NAMALWA (cell line): ENCODE measurements at places on chromosomes 5 and 9.

GRCh38 chr5:50794812-50795211, 128.4 kb downstream of the PARP8 start:
- DNase-seq: no peak

GRCh38 chr9:134564431-134565170, 77.0 kb upstream of the COL5A1 start:
- no peak for DNase-seq

DNA sequence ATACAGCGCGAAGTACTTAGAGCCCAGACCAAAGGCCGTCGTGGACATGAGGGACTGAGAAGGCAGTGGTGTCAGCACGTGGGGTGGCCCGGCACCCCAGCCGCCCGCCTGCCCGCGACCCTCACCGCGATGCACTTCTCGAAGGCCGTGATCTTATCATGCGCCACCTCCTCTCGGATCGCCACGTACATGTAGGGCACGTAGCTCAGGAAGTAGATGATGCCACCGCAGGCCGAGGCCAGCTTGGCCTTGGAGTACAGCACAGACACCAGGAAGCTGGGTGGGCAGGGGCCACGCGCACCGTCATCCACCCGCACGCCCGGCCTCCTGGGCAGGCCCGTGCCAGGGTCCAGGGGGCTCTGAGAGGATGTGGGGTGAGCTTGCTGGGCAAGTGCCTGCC, 11.0 kb downstream of the ABCA2 start:
- no peak for DNase-seq

DNA sequence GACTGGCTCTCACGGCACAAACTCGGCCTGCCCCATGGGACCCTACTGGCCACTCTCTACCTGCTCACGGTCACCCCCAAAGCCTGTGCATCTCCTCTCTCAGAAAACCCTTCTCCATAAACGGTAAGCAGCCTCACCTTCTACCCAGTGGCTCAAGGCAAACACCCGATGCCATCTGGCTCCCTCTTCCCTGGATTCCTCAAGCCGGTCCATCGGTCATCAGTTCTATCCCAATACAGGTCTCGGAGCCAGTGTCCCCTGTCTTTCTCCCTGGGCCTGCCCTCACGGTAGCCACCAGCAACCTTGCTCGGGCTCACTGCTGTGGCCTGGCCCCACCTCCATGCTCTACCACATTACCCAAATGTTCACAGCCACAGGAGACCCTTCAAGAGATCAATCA, 134.1 kb downstream of the ROR2 start:
- no peak for DNase-seq

DNA sequence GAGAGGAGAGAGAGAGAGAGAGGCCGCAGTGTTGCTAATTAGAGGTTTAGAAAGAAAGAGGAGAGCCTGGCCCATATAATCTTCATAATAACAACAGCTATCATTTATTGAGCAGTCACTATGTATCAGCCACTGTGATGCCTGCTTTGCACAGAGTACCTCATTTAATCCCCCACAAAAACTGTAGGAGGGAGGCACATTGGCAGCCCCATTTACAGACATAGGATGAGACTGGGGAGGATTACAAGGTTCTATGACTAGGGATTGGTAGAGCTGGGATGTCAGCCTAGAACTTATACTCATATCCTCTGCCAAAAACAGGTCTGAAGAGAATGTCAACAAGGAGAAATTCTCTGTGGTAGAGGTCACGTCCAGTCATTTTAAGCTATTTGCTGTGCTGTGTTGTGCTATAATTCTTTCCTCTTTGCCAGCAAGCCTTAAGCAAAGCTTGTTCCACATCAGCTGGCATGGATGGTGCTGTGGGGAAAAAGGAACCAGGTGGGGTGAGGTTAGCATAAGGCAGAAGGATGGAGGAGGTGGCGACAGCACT, 6.7 kb upstream of the GCNT4 start:
- no peak for DNase-seq

DNA sequence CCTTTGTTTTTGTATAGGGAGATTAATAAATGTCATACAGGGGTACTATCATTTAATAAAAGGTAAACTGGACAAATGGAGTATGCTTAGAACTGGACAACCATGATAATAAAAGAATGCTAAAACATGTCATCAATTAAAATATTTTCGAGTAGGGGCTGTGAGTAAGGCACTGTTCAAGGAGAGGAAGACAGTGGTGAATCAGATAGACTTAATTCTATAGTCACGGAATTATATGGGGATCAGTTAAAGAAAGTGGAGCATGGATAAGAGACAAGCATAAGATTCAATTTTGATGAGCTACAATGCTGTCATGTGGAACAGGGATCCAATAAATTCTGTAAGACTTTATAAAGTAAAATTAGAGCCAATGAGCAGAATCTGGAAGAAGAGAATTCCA, 104.5 kb downstream of the HMHB1 start:
- DNase-seq: no peak

DNA sequence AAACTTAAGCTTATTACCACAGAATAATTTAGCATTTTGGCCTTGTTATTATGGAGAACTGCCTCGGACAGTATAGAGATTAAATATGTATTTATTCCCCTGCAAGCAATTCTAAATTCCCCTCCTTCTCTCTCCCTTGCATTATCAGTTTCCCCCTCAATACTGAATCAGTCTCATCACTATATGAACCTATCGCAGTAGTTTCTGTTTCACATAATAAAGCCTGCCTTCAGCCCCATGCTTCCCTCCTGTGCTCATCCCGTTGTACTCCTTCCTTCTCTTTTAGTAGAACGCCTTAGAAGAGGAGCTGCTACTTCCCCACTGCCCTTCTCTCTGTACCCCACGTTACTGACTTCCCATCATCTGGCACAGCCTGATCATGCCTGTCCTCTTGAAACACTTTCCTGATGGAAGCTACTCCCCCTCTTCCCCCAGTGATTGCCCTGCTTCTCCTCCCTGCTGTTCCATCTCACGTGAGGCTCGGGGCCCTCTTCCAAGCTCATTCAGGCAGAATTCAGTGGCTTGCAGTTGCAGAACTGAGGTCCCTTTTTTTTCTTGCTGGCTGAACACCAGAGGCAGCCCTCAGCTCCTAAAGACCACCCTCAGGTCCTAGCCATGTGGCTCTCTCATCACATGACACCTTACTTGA, 93.4 kb downstream of the PPIC start:
- DNase-seq: no peak

DNA sequence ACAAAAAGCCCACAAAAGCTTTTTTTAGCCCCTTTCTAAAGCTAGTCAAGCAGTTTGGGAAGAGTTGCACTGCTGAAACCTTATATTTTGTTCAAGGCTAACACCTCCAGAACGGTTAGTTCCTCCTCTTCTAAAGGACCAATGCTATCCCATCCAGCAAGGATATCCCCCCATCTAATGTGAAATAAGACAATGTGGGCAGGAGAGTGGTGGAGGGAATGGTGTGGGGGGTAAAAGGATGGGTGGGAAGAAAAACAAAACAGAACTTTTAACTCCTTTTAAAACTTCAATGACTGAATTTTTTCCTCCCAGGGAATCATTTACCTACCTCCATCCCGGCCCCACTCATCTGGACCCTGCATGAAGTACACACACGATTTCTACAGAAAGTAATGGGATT, 21.2 kb downstream of the PTCH1 start:
- no peak for DNase-seq

GRCh38 chr5:57896576-57896975, 414.0 kb upstream of the ACTBL2 start:
- no peak for DNase-seq

DNA sequence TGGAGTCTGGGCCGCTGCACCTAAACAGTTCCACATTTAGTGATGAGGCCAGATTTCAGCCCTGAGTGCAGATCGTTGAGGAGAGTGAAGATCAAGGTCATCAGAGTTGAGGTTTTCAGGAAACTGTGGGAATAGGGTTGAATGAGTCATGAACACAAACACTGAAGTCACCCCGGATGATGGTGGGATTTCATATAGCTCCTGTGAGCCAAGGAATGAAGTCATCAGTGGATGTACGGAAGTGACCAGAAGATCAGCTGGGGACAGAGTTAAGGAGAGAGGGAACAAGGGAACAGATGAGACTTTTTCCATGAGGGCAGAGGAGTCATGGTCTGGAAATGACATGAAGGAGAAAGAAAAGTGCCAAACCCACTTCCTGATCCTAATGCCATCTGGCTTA, 36.5 kb downstream of the PALM2AKAP2 start:
- DNase-seq: no peak

DNA sequence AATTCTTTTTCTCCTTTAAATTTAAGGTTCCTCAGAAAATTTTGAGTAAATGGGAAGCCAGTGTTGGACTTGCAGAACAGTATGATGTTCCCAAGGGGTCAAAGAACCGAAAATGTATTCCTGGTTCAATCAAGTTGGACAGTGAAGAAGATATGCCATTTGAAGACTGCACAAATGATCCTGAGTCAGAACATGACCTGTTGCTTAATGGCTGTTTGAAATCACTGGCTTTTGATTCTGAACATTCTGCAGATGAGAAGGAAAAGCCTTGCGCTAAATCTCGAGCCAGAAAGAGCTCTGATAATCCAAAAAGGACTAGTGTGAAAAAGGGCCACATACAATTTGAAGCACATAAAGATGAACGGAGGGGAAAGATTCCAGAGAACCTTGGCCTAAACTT, 76.0 kb downstream of the NSD1 start:
- DNase-seq: no peak

DNA sequence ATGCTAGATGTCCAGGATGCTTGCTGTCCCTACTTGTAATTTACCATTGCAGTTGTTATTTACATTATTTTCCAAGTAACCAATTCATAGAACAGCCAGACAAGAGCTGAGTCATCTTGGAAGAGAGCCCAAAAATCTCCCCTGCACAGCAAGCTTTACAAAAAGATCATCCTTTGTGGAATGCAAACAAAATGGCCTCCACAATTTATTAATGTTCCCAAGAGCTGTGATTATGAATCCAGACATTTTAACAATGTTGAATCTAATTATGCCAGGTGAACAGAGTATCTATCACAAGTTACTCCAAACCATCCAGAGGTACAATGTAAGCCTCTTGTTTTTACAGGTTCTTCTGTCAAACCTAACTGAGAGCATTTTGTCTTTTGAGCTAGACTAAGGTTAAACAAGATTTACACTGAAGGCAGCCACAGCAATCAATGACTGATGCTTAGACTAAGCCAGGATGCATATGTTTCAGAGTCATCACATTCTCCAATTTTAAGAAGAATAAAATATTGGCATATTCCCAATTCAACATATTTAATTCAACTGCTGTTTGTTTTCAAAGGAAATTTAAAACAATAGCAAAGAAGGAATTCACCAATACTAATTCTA, 95.3 kb upstream of the SLC12A2 start:
- DNase-seq: no peak

- no peak for DNase-seq
These were observed 27.5 kb upstream of the DNAH5 start for GRCh38 chr5:13972029-13972428.

DNA sequence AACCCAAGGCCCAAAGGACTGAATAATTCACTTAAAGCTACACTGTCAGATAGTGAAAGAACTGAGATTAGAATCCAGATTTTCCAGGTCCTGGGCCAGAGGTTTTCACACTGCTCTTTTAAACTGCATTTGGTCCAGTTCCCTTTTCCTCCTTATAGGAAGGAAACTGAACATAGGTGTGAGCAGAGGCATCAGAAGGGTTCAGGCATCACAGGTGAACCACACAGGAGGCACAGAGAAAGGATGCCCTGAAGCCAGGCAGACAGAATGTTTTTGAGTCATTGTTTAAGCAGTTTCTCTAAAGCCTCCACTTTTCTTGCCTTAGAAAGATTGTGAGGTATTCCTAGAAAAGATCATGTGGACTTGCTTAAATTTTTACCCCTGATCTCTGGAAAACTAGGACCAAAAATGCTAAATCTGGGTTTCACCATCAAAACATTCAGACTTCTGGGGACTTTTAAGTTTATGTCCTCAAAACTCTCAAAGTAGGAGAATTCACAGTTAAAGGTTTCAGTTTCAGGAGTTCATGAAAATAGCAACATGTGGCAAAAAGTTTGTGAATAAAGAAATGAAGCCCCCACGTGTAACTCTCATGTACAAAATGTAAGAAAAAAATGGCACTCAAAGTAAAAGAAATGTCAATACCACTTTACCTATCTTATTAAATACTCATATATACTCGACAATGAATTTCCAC, 386.1 kb downstream of the NTRK2 start:
- no peak for DNase-seq

DNA sequence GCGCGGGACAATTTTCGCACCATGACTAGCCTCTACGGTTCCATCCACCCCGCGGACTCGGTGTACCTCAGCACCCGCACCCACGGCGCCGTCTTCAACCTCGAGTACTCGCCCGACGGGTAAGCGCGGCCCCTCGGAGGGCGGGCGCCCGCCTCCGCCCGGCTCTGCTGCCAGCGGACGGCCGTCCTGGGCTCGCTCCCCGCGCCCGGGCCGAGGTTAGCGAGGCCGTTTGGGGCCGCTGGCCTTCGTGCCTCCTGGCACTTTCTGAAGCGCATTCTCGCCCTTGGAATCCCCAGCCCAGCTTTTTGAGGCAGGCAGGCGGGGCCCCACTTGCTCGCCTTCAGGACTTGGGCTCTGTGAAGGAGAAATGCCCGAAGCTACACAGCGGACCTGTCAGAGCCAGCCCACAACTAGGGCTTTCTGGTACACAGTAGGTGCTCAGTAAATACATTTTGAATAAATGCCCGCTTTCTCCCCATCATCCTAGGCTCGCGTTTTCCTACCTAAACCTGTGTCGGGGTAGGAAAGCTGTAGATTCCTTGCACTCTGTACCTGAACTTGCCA, 772 bp downstream of the DCAF10 start:
- peak; percentile 58 for DNase-seq

- DNase-seq: no peak
These were observed 105.0 kb upstream of the PRSS3 start for GRCh38 chr9:33690143-33690933.

DNA sequence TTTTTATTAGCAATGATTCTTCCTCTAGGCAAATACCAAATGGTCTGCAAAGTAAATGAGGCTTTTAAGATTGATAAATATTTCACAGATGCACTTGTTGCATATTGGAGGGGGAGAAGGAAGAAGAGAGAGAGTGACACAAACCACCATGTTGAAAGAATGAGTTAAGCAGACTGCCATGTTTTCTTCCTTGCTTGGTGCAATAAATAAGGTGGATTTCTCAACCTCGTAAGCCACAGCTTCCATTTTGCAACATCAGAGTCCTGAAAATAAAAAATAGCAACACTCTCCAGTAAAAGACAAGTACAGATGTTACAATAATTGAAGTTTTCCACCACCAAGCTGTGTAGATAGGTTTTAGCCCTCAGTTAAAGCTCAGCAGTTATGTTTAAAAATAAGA, 202.9 kb downstream of the SGCD start:
- DNase-seq: no peak

DNA sequence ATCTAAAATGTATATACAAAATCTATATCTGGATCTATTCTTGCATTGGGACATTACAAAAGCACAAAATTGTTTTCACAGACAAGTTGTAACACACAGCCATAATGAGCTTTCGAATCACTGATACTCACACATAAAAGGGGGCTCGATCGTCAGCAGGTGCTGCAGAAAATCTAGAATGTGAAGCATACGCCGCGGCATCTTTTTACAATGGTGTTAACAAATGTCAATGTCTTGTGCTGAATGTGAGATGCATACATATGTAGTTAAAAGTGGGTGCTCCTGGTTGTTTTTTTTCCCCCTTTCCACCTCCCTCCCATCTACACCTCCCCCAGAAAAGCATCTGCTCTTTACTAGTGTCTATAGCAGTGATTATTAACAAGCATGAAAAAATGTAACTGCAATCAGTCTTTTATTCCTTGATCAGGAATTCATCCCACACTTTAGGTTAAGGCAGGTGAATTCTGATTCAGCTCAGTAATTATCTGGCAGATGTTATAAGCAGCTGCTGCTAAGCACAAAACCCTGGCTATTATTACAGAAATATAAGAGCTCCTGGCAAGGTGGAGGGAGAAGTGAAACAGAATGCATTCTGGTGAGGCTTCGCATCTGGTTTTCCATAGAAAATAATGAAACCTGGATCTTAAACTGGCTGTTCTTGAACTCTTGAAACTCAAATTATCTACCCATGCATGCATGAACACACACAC, 114.1 kb downstream of the MPDZ start:
- no peak for DNase-seq
